Esophagus squamous epithelium (tissue), 5 donors: ENCODE measurements at places on chromosomes 7 and 10.

DNA sequence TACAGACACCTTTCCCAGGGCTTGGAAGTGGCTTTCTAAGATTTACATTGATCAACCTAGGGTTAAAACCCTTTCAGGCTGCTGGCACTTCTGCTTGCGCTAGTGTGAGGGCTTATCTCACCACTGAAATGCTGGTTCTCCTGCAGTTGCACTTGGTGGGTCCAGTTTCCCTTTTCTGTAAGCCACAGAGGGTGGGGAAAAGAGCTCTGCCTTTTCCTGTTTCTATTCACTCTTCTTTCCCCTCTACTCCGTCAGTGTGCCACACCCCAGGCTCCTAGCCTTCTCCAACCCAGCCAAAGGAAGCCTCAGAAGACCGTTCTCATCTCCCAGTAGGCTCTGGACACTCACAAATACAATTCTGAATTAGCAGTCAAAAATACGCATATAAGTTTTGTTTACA lies 19.0 kb upstream of the CAPZA2 start:
- no peak for DNase-seq

GRCh38 chr7:135337977-135338550 lies 104.4 kb downstream of the STRA8 start:
- no peak for DNase-seq

DNA sequence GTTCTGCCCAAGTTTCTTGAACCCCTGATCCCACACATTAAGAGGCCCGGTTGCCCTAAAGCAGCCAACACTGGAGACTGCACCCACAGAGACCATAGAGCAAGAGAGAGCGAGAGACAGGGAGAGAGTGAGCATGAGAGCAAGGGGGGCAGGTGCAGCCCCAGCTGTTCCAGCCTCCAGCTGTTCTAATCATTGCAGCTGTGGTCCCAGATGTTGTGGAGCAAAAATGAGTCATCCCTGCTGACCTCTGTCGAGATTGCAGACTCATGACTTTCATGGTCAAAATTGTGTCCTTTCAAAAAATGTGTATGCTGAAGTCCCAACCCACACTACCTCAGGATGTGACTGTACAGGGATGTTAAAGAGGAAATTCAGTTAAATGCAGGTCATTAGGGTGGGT lies 143.9 kb upstream of the FRMD4A start:
- DNase-seq, result no peak

GRCh38 chr10:58698777-58699356 lies 186.2 kb downstream of the BICC1 start:
- DNase-seq, result no peak

- no peak for DNase-seq
Observed at GRCh38 chr10:77493851-77494261, 143.8 kb downstream of the KCNMA1 start.

- DNase-seq, result no peak
Observed at GRCh38 chr7:28958235-28958979, at the start of gene TRIL. Gene TRIL (minus strand): TSS chr7:28958330. CDS start chr7:28958046, 284 bp downstream.

GRCh38 chr10:45076891-45077290 lies 76.2 kb downstream of the ZNF22 start:
- DNase-seq, result no peak

- no peak for DNase-seq
Observed at GRCh38 chr7:7791523-7791922, 73.1 kb upstream of the RPA3 start.

DNA sequence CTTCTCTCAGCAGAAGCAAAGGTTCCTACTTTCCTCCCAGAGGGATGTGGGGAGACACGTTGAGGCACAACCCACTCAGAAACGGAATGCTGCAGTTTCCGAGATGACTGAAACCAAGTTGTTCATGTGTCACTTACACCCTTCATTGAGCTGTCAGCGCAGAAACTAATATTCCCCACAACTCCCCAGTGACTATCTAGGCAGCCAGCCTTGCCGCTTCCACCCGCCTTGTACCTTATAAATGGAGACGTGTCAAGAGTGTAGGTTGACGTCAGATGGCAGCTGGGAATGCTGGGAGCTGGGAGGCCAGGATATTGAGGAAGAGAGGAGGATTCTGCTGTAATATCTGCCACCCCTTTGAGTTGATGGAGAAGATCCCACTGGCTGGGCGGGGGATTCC lies 15.1 kb downstream of the GPR26 start:
- DNase-seq, result no peak

- no peak for DNase-seq
Observed at GRCh38 chr10:23338155-23338828, 6.3 kb downstream of the C10orf67 start.

GRCh38 chr7:149773446-149774236 lies at the start of gene ZNF467:
Gene ZNF467 (minus strand): TSS chr7:149773588. CDS start chr7:149771032, 2,556 bp downstream.
- no peak for DNase-seq

DNA sequence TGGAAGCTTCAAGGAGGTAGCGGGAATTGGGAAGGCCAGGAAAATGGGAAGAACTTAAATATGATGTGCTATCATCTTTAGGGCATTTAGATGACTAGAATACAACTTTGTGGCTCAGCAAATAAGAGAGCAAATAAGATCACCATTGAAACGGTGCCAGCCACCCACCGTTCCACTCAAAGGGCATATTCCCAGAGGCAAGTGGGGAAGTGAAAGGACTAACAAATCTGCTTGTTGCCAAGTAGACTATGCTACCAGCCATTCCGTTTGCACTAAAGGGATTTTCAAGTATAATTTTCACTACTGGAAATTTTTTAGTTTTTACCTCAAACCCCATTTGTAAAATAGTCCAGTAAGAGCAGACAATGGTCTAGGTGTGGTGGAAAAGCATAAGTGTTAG lies 4.0 kb upstream of the PPP1R3C start:
- DNase-seq, result no peak

GRCh38 chr10:63720072-63720537 lies 198.9 kb downstream of the REEP3 start:
- no peak for DNase-seq

DNA sequence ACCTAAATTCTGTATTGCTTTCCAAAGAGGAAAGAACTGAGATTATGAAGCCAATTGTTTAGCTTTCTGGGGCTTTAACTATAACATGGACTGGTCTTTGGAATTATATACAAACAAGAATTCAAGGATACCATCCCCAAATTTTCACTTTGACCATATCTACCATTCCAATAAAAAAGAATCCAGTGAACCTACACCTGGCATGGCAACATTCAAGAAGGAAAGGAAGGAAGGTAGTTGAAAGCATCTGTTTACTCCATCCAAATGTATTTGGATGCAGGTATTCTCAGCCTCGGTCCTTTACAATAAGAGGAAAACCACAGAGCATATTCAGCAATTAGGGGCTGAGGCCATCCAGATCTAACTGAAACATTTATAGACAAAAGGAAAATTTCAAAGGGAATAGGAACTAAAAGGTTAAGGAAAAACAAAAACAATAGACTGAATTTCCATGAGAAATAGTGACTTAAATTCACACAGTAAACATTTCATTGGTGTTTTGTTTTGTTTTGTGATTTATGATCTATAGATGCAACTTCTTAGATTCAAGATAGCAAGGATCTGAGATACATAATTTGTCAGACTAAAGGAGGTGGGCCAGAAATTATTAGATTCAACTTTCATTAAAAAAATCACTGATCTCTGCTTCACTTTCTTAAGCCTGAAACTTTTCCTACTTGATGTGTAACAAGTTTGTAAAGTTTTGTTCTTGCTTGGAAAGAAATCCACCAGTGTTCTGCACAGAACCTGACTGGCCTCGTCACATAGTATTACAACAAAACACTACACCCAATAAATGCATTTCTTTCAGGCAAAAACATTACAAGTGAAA lies 12.7 kb downstream of the SKIDA1 start:
- no peak for DNase-seq

DNA sequence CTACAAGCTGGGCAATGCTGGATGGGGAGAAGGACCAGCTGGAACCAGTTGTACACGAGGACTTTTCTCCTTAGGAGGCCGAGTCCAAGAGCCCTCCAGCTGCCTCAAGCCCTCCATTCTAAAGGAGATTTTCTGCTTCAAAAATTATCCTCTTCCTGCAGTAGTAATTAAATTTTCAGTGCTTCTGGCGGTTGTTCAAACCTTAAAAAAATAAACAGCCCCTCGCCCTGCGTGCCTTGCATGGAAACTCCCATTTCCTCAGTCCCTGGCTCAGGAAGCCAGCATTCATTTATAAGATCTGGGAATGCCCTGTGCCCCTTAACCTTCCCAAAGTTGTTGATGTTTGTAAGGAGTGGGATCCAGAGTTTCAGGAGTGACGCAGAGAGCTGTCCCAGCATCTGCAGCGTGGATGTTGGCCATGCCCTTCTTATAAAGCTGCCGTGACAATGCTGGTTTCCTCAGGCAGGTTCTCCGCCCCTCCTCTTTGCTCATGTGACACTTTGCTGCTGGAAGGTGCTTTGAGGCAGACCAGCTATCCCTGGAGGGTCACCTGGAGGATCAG lies 24.0 kb upstream of the ACTR3B start:
- no peak for DNase-seq

- no peak for DNase-seq
Observed at GRCh38 chr7:33986451-33986850, 81.1 kb downstream of the BMPER start.

GRCh38 chr10:75922435-75922834 lies 491.0 kb downstream of the LRMDA start:
- DNase-seq, result no peak

- no peak for DNase-seq
Observed at GRCh38 chr10:102812231-102812876, 24.9 kb downstream of the CYP17A1 start.

- DNase-seq, result no peak
Observed at GRCh38 chr7:47979832-47980181, 392 bp upstream of the HUS1 start.

- DNase-seq, result no peak
Observed at GRCh38 chr10:124508070-124508667, 46.5 kb downstream of the LHPP start.

GRCh38 chr10:94549221-94549620 lies 3.6 kb downstream of the HELLS start:
- DNase-seq, result no peak

DNA sequence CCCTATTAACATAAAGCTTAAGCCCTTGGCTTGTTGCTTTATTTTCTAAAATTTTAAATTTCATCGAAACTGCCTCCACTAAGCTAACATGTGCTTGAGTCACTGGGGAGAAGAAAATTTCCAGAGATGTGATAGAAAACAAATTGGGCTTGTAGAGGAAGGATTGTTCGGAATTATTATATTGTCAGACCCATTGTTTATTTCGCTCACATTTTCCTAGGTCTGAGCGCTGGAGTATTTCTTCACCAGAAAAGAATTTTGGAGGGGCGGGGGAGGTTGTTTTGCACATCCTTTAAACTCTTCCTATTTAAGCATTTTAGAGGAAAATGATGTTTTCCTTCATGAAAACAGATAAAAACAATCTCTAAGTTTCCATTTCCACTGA lies 29.1 kb downstream of the CELF2 start:
- DNase-seq, result no peak

GRCh38 chr10:124074501-124075109 lies 18.8 kb downstream of the CHST15 start:
- no peak for DNase-seq

- no peak for DNase-seq
Observed at GRCh38 chr7:88278881-88279280, 27.8 kb downstream of the STEAP4 start.

GRCh38 chr7:108418946-108419345 lies 37.3 kb downstream of the NRCAM start:
- no peak for DNase-seq

DNA sequence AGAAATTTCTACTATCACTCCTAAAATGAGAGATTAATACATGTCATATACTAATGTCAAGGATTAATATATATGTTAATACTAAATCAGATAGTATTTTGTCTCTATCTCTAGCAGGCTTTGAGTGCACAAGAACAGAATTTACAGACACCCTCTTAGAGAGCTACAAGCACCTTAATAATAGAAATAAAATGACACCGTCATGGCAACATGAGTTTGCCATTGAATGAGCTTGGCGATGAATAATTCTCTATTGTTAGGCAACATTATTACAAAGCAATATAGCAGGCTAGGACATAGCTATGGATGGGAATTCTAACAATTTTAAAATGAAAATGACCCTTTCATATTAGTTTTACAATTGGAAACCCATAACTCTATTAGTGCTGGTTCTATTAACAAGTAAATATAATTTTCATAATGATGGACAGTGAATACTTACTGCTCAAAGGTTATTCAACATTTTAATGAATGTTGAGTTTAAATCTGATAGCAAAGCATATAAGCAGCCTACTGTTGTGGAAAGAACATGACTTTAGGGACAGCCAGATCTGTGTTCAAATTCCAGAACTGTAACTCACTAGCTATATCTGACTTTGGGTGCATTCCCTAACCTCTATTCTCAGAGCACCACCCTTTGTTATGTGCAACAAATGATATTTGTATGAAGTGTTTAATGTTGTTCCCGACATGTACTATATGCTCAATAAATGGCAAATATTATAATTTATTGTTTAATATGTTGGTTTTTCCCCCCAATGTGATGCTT lies 184.5 kb upstream of the DKK1 start:
- no peak for DNase-seq

- no peak for DNase-seq
Observed at GRCh38 chr10:27143686-27144085, 10.5 kb downstream of the YME1L1 start.

- DNase-seq, result no peak
Observed at GRCh38 chr10:8058274-8059111, 4.0 kb downstream of the GATA3 start.
